HT-29 (cell line): ENCODE measurements at places on chromosomes 5 and 9. TPM values are rescaled to one million over a fixed set of nuclear protein-coding genes. Genes with fewer than 3 reads are reported as not detected.

GRCh38 chr5:172421020-172421419 is 33.3 kb downstream of the SH3PXD2B start:
- no peak for DNase-seq

Gene CYLC2
- not detected in 2 replicates for total RNA-seq

GRCh38 chr5:9498541-9499497 is 47.1 kb downstream of the SEMA5A start:
- peak; percentile 68 for DNase-seq

GRCh38 chr5:3590161-3590966 is 5.3 kb upstream of the IRX1 start:
- DNase-seq: no peak

GRCh38 chr9:7932767-7933166 is 133.2 kb upstream of the DMAC1 start:
- DNase-seq: no peak

- no peak for DNase-seq
Measured at GRCh38 chr5:139354186-139354585, 12.5 kb downstream of the PAIP2 start.

GRCh38 chr9:112361601-112362000 is 18.3 kb upstream of the HSDL2 start:
- peak; percentile 77 for DNase-seq

Gene PDZD2
- not detected in 2 replicates for total RNA-seq

Gene SMIM3
- 13.4 and 18.6 TPM in 2 replicates for total RNA-seq

Gene NME5
- not detected in 2 replicates for total RNA-seq

Gene SPOCK1
- total RNA-seq: not detected in 2 replicates

DNA sequence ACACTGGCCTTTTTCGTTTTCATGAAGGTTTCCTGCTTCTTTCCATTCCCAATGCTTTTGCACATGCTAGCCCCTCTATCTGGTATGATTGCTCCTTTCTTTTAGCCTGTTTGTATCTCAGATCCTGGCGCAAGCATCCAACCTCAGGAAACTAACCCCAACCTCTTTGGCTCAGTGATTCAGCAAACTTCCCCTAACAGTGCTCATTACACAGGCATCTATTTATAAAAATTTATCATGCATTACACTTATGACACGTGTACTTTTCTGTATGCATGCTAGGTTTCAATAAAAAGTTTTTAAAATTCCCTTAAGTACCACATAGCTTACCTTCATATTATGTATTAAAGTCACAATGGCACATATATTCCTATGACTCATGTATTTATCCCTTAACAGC is 218.9 kb downstream of the EPB41L4A start:
- DNase-seq: no peak

DNA sequence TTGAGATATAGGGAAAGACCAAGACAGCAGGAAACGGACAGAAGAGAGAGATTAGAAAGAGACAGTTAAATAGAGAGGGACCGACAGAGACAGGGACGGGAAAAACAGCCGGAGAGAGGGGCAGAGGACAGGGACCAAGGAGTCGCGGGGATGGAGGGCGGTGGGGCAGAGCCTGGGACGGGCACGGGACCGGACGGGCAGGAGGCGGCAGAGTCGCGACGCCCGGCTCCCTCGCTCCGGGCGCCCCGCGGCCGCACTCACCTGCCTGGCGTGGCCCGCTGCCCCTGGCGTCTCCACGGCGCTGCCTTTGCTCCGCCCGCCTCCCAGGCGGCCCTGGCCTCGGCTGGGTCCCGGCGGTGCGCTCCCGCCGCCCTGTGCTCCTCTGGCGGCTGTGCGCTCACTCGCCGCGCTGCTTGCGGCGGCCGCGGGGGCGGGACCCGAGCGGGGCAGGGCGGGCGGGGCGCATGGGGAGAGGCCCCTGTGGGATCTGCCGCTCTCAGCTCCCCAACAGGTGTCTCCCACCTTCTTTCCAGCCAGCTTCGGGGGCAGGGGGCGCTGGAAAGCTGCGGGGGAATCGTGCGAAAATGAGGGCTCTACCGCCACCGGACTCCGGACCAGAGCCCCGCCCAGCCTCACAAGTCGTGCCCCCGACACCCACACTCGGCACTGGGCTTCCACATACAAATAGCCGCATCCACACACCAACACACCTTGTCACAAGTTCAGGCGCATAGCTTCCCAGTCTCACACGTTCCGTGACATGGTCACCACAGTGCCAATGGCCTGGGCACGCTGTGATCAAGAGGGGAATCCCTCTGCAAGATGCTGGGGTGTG is at the start of gene ARID3C:
Gene ARID3C (minus strand): TSS at position 411 of the 835 bp plus-strand sequence. CDS start 1,052 bp downstream, outside the sequence.
- DNase-seq: peak; percentile 42

Gene SLC45A2
- total RNA-seq: not detected in 2 replicates

- DNase-seq: no peak
Measured at GRCh38 chr5:158209219-158209908, 350.4 kb upstream of the CLINT1 start.
